GM12864 (cell line): ENCODE measurements at places on chromosomes 2 and 18.
A peak's percentile ranks its signal among the peaks of the same experiment; 100 is the strongest.

DNA sequence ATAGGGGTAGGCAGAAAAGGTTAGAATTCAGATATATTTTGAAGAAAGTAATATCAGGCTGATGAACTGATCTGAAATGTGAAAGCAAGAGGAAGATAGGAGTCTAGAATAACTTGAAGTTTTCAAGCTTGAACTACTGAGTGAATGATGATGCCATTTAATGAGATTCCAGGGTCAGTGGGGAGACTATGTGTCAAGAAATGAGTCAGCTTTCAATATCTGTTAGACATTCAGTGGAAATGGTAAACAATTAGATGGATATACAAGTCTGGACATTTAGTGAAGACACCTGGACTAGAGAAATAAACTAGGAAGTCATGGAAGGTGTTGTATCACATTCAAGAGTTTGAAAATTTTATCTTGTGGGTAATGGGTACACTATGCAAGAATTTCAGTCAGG, 326.9 kb downstream of the FSIP2 start:
- no peak for DNase-seq

DNA sequence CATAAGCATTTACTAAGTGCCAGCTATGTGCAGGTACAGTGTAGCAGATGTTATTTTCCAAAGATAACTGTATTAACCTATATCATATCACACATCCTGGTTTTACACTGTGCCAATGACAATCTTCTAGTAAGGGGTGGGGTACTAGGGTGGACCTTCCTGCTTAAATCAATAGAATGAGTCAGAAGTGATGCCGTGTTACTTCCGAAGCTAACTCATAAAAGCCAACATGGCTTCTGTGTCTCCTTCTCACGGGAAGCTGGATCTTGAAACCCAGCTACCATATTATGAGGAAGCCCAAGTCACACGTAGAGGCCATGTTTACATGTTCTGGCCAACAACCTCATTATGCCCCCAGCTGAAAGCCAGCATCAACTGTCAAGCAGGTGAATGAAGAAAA, 59.1 kb downstream of the MRPL33 start:
- no peak for DNase-seq

GRCh38 chr18:44627280-44627679, 53.4 kb upstream of the SETBP1 start:
- DNase-seq = no peak

GRCh38 chr2:98489486-98489885, 44.8 kb downstream of the INPP4A start:
- no peak for DNase-seq

- no peak for DNase-seq
These were observed 8.4 kb upstream of the CTLA4 start for GRCh38 chr2:203859030-203859789.

- no peak for DNase-seq
These were observed 5.9 kb downstream of the KCNG2 start for GRCh38 chr18:79803611-79804051.

DNA sequence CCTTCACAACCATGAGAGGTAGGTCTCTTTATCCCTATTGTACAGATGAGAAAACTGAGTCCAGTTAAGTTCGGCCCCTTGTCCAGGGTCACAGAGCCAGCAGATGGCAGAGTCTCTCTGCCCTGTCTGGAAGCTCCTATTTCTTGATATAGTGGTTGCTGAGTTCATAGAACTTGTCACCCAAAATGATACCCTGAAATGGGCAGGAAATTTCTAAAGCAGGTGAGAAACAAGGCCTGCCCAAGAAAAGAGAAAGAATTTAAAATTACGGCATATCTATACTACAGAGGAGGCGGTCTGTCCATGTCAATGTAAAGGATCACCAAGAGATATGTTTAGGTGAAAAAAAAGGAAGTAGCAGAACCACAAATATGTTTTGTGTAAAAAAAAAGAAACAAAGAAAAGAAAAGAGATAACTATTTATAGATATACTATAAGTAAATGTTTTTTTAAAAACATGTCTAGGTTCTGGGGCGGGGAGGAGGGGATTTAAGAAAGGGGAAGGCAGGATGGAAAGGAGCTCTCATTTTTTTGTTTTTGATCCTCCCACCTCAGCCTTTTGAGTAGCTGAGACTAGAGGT, 39.8 kb downstream of the MYO7B start:
- DNase-seq = no peak

DNA sequence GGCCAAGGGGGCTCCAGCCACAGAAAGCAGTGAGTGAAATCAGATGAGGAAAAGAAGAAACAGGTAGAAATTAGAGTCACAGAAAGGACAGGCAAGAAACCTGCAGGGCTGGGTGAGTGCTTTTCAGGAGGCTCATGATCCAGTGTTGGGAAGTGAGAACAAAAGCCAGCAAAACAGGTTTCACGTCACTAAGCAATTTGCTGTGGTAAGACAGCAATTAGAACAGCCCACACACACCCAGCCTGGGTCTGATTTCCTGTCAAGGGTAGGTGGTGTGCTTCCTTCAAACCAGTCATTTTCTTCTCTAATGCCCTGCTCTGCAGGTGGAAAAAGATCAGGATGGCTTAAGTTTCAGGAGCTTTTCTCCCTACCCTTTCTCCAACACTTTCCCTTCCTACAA, 52.9 kb upstream of the XDH start:
- no peak for DNase-seq

DNA sequence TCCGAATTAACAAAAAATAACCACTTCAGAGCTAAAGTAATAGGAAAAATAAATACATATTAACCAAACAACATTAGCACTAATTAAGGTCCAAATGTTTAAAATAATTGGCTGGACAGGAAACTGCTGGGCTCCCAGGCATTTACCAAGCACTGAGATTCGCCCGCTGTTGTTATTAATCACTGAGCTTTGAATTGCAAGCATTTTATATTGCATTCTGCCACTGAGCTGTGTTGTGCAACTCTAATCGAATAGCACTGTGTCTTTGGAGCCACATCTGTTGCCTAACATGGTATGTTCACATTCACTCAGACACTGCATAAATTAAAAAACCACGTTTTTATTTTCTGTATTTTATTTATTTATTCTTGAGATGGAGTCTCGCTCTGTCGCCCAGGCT, 88.9 kb downstream of the SOWAHC start:
- no peak for DNase-seq

- DNase-seq = no peak
These were observed 151.2 kb downstream of the NDUFA10 start for GRCh38 chr2:239873656-239874635.

DNA sequence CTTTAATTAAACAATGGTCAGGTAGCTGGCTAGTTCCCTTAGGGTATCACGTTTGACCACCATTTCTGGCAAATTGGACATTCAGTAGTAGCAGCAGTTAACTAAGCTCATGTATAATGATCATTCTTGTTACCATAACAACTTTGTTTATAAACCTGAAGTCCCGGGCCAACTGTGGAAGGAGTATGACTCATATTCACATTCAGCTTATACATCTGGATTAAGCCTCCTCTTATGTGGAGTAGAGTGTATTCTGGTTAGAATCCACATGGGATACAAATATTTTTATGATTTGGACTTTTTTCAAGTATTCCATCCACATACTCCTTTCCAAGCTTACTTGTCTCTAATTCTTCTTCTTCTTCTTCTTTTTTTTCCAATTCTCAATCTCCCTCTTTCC, 70.3 kb upstream of the ZSWIM2 start:
- no peak for DNase-seq

DNA sequence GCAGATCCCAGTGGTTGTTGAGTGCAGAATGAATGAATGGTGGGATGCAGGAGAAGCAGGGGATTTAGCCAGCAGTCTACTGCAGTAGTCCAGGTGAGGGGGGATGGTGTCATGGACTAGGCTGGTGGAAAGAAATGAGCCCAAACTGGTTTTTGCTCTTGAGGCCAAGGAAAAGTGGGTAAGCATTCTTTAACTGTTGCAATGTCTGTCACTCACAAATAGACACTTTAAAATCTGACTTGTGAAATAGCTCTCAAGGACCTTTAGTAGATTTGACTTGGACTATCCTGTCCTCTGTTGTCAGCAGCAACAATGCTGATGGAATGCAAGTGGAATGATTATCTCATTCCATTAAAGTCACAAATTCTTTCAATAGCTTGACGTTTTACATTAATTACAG, 37.5 kb upstream of the STK17B start:
- DNase-seq = no peak

GRCh38 chr2:8529706-8530277, 152.1 kb upstream of the ID2 start:
- DNase-seq = no peak

DNA sequence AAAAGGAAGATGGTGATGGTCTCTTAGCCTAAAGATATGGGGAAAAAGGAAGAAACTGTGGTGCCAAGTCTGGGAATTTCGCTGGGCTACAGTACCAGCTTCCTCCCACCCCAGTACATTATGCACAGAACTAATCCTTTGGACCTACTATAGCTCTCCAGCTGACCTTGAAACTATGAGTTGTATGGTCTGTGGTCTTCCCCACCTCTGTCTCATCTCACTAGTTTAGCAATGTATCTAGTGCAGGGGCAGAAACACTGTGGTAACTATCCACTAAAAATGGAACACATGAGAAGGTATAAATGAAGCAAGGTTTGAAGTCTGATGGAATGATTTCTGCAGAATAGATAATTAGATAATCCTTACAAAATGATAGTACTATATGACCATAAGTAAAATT, 190.4 kb upstream of the CCDC150 start:
- DNase-seq = no peak

GRCh38 chr2:54677476-54678265, 45.8 kb upstream of the EML6 start:
- no peak for DNase-seq

DNA sequence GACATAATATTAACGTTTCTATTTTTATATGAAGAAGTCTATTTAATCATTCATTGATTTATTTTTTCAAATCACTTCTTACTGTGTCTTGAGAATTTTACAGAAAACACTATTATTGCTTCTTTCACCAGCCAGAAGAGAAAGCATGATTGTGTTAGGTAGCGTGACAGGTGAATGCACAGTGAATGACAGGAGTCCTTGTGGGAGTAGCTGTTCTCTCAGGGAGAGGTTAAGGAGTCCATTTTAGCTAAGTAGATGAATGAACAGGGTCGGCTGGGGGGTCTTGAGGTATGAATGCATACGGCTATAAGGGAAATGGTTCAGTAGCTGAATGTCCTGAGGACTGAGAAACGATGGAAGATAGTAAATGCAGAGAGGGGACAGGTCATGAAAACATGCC, 56.2 kb downstream of the CTNNA2 start:
- no peak for DNase-seq

DNA sequence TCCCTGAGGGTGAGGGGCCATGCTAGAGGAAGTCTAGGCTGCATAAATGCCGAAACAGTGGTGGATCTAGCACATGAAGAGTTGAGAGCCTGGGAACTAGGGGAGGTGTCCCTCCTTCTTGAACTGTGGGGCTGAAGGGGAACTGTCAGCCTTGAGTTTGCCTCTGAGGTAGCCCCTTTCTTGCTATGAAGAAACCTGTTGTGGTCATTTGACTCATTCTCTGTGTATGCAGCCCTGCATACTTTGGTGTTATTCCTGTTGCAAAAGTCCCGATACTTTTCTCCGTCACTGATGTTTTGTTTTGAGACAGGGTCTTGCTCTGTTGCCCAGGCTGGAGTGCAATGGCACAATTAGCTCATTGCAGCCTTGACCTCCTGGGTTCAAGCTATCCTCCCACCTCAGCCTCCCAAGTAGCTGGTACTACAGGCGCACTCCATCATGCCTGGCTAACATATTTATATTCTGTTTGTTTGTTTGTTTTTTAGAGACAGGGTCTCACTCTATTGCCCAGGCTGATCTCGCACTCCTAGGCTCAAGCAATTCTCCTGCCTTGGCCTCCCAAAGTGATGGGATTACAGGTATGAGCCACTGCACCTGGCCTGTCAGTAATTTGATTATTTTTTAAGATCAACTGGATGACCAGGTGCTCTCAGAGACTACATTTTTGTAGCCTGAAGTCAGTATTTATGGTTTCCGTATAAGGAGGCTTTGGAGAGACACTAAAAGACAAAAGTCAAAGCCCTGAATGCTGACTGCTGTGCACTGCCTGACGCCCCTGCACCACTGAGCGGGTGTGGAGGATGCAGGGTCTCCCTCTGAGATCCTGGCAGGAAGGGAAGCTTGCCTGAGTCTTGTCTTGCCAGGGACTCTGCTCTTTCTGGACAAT, 126.0 kb upstream of the MSH6 start:
- no peak for DNase-seq

DNA sequence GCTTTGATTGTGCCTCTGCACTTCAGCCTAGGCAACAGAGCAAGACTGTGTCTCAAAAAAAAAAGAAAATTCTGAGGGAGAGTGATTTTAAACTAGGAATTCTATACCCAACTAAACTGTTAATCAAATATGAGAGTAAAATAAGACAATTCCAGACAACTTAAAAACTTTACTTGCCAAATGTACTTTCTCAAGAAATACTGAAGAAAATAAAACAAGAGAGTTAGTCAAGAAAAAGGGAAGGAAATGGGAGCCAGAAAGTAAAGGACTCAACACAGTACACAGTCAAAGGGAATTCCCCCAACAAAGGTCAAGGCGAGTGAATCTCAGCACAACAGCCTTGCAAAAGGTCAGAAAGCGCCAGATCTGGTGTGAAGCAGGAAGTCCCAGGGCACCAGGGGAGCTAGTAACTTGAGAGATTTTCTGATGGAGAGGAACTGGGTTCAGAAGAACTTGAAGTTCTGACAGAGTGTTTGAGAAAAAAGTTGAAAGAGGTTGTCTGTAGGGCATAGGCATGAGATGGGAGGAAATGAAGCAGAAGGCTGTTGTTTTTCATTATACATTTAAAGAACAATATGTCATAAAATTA, 22.6 kb upstream of the TBC1D8 start:
- DNase-seq = peak; percentile 12

- no peak for DNase-seq
These were observed 37.2 kb downstream of the ZBTB7C start for GRCh38 chr18:48371854-48372602.

- DNase-seq = no peak
These were observed 7.1 kb upstream of the CYS1 start for GRCh38 chr2:10087360-10087759.

DNA sequence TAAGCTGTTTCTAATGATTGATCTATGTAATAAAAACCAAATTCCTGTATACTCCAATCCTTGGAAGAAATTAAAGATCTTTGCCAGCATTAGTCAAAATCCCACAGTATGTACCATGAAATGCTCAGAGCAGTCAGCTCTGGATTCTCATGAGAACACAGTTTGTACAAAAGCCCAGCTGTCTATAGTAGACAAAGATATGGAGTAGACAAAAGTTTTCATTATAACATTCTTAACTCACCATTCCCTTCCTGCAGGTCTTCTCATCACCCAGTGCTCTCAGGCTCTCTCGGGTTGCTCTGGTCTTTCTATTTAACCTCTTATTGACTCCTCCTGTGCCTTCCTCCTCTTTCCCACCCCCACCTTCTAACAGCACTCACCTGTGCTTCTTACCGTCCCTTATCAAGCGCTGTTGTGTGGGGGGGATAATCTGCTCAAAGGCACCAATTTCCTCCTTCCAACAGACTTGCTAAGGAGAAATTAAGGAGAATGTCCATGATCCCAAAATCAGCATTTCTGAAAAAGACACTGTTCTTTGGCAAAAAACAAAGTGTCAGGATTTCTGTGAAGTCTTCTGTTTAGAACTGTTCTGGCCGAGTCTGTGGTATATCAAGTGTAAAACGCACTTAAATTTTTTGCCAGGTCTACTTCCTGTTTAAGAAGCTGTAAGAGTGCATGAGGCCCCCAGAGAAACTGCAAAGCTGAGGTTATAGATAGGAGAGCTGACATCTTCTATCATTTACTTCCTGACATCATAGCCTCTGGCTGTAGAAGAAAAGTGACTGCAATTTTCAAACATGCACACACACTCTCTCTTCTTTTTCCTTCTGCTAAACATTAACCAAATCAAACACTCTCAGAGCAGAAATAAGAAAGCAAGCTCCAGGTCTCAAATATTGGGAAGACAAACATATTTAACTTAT, 144.1 kb downstream of the EVA1A start:
- peak; percentile 45 for DNase-seq

GRCh38 chr2:6401301-6401700, 464.4 kb downstream of the CMPK2 start:
- DNase-seq = no peak
